ENCODE measurements at places on chromosomes 13 and 19.

GRCh38 chr19:35194012-35194984 lies 34.2 kb downstream of the FAM187B start:
- DNase-seq: no peak

GRCh38 chr13:20373861-20374260 lies 141.7 kb upstream of the GJB6 start:
- DNase-seq: no peak

DNA sequence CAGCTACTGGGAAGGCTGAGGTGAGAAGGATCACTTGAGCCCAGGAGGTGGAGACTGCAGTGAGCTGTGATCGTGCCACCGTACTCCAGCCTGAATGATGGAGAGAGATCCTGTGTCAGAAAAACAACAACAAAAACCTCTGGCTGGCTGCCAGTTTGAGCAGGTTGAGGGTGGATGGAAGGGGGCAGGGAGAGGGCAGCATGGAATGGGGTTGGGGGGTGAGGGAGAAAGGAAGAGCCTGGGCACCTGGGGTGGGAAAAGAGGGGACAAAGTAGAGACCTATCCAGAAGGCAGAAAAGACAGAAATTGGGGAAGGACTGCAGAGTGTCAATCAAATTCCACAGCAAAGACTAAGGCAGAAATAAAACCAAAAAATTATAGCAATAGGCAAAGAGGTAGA lies 4.7 kb downstream of the SLC1A5 start:
- DNase-seq: no peak

DNA sequence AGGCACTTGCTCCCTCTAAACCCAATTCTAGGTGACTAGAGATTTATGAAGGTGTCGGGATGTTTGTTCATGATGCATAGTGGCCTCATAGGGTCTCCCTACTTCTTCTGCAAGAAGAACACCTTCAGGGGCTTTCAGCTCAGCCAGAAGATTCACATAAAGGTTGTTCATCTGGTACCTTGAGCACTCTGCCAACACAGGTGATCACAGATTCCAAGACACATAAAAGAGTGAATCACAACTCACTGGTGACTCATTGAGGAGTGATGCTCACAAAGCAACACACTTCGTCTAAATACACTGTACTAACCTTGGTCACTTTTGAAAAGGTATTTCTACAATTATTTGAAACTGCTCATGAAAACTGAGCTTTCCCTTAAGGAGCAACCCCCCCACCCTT lies 6.8 kb upstream of the ZNF324 start:
- no peak for DNase-seq

GRCh38 chr13:53137779-53138178 lies 109.2 kb downstream of the OLFM4 start:
- DNase-seq: no peak

DNA sequence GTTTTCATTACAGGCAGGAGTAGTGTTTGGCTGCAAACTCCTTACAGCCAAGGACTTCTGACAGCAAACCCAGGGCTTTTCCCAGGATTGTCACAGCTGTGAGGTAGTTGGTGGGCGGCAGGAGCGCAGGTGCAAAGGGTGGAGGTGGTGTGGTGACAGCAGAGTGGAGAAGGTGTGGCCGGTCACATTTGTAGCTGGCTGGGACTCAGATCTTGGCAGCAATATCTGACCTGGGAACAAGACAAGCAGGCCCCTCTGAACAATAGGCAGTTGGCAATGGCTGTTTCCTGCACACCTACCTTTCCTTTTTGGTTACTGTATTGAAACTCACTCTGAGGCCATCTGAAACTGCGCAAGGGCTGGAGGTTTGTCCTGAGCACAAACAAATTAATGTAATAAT lies 327.3 kb downstream of the COG6 start:
- DNase-seq: no peak

DNA sequence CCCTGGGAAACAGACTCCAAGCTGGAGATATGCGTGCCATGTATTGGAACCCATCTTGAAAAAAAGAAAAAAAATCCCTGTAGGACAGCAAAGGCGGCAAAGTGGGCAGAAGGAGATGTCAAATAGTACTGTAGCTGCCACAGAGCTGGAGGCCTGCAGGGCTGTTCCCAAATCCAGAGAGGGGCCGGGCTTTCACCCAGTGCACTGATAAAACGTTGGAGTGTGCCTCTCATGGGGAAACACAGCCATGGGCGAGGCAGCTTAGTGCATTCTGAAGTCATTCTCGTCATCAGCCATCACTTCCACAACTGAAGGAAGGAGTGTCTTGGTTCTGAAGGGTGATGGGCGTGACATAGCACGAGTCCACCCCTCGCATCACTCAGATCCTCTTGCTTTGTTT lies 4.8 kb downstream of the SGCG start:
- DNase-seq: no peak

DNA sequence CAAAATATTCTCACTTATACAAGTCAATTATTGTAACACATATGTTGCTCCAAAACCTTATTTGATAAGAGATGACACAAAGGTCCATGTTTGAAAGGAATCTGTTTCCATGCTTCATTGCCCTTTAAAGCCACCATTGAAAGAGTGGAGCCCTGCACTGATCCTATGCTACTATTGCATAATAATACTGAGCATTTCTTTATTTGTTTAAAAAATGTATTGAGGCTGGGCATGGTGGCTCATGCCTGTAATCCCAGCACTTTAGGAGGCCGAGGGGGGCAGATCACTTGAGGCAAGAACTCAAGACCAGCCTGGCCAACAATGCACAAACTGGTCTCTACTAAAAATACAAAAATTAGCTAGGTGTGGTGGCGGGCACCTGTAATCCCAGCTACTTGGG lies 178.8 kb upstream of the STARD13 start:
- no peak for DNase-seq

- DNase-seq: peak; percentile 16
Measured at GRCh38 chr13:107734891-107735625, 480.3 kb downstream of the LIG4 start.

- peak; percentile 68 for DNase-seq
Measured at GRCh38 chr13:101917833-101918661, 465.6 kb downstream of the ITGBL1 start.

DNA sequence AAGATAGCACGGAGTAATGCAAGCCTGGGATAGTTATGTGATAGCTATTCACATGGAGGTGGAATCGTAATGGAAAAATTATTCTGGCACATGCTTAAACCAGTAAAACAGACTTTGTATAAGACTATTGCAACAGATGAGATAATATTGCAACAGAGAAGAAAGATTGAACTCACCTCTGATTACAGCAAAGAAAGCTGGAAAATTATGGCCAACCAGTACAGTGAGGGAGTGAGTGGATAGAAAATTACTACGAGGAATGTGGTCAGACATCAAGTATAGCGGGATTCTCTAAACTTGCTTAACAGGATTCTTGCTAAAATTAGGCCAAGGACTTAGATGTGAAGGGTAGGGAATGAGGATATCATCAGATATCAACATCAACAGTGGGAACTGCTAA lies 397.6 kb upstream of the KLHL1 start:
- no peak for DNase-seq

DNA sequence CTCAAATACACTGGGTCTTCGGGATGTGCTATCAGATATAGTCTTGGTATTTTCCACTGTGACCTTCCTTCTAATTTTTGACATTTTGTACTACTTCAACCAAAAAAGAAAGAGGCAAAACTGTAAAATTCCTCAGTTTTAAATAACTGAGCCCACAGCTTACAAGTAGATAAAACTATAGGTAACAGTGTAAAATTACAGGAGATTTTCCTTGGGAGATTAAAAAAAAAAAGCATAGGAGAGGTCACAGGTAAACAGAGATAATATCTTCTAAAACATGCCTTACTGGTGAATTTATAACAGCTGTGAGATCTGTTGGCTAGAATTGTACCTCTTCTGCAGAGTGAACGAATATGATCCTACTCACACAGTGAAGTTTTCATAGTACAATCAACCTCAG lies 7.1 kb downstream of the ZC3H13 start:
- DNase-seq: no peak

DNA sequence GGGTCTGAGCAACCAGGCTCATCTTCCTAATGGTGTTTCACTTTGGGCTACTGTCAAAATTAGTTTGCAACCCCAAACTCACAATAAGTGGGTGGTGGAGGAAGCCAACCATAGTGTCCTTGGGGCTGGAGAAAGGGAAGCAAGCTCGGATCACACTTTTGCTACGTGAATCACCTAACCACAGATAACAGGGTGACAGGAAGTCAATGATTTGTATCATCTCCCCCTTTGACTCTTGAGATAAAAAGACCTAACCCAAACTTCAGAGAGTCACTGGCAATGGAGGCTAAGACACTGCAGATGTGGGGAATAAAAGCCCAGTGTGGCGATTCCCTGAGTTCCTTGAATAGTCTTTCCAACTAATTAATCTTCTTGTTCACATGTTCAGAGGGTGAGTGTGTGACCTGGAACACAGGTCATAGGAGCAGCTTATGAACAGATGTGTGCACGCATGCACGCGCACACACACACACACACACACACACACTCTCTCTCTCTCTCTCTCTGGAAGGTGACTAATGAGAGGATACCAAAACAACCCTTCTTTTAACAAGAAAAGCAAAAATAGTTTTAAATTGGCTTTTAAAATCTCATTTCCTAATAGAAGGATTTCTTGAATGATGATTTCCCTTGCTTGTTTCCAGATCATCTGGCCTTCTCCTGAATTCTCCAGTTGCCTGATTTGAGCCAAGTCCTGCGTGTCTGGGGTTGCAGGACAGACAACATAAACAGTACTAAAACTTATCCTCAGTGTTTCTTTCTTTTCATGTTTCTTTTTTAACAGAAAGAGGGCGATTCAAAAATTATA lies 21.2 kb upstream of the DOCK9 start:
- DNase-seq: no peak
